ENCODE measurements at places on chromosomes 13 and 19.

DNA sequence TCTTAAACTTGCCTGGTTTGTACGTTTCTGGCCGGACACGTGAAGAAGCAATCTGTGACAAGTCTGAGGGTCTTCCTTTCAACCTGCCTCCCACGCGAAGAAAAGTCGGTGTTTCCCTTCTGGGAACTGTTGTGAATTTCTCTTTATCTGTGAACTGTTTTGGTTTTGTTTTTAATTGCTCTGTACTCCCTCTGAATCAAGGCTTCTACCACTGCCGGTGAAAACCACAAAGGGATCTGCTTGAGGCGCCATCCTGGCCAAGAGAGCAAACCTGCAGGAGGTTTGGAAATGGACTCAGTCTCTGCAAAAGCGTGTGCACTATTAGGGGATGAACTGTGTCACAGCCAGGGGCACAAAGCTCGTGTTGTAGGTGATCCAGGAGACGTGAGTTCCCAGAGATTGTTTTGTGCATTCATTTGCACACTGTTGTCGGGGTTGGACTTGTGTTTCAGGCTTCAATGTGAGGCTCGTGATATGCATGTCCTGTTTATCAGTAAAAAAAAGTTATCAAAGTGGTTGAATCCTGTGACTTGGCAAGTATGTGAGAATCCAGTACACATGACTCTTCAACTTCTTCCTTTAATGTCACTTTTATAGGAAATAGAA, 9.7 kb downstream of the SIGLEC8 start:
- DNase-seq, result no peak

DNA sequence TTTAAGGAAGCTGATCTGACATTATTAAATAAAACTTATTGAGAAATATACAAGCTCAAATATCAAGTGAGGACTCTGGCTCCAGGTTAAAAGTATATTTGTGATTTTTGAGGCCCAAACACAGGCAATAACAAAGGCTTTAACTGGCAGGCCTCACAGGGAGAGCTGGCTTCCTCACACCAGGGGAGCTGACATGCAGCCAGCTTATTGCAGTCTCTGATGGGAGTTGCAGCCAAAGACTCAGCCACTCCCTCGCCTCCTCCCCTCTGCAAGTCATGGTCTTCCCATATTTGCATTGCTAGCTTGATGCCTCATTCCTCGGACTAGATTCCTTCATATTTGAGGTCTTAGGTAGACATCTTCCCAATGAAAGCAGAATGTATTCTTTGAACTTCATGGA, 647.1 kb upstream of the SLITRK6 start:
- DNase-seq, result peak; percentile 60

DNA sequence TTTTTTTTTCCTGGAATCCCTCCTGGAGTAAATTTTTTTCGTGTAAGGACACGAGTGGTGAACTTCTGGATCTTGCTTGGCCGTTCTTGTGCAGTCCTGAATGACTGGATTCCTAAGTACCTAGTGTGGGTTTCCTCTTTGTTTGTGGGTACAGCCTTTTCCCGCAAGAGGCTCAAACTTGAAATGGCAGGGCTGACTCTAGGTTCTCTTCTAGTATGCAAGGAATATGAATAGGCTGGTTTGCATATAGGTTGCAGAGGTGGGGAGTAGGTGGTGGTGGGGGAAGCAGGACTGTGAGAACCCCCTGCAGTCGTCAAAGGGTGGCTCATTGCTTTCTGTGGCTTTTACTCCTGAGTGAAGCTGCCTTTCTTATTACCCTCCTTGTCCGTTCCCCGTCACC, 13.6 kb downstream of the UBAC2 start:
- no peak for DNase-seq

- no peak for DNase-seq
These were observed at the start of gene CILP2 for GRCh38 chr19:19538061-19538784. TSS of gene CILP2 (plus strand) at chr19:19538265. CDS start at chr19:19538350, 85 bp downstream.

- no peak for DNase-seq
These were observed 473.6 kb downstream of the FOXO1 start for GRCh38 chr13:40192858-40193257.

GRCh38 chr19:13054626-13055212, 47.9 kb downstream of the LYL1 start:
- DNase-seq, result no peak

- DNase-seq, result no peak
These were observed 74.8 kb downstream of the DPY19L3 start for GRCh38 chr19:32480321-32480720.

- DNase-seq, result no peak
These were observed 577.4 kb downstream of the TBC1D4 start for GRCh38 chr13:74904556-74904955.

DNA sequence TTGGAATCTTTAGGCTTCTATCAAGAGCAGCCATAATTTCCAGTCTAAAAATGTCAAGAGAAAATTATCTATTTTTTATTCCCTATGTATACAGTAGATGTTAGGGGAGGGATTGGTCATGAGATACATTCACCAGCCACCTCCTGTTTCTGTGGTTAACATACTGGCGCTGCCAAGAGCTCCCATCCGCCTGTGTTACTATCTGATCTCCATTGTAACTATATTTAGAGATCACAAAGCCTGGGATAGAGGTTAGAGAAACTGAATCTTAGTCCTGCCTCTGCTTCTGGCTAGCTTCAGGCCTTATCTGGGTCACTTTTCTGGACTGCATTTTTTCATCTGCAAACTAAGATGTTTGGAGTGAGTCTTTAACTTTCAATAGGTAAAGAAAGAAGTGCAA, 46.3 kb downstream of the POLR1D start:
- no peak for DNase-seq
